RCC 7860 (cell line): ENCODE measurements at places on chromosomes 6 and 20.

- DNase-seq, result peak; percentile 72
Observed at GRCh38 chr6:27867051-27867944, 44.9 kb downstream of the OR2B2 start.

GRCh38 chr6:108851756-108852155 lies 3.5 kb downstream of the ARMC2 start:
- no peak for DNase-seq

DNA sequence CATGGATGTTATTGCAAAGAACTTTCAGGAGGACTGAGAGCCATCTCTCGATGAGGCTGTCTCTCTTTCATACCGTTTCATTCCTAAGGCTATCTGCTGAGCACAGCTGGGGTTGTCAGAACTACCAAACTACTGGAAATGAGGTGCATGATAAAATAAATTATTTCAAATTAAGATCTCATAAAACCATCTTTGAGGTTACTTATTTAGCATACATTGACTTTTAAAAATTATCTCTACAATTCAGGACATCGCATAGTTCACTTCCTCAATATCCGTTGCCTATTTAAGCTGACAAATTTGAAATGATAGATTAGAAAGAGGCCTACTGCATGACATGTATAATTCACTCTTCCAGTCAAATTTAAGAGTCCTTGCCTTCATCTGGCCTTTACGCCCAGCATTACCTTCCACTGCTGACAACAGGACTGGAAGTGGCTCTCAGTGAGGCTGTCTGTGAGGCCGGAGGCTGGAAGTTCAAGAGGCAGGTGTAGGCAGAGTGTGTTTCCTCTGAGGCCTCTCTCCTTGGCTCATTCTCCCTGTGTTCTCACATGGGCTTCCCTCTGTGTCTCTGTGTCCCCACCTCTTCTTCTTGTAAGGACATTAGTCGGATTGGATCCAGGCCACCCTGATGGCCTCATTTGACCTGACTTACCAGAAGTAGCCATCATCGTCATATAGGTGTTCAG lies 12.8 kb upstream of the DUSP22 start:
- no peak for DNase-seq

- no peak for DNase-seq
Observed at GRCh38 chr20:38298768-38299288, 5.1 kb upstream of the BPI start.

GRCh38 chr6:167787896-167788562 lies 38.7 kb upstream of the AFDN start:
- no peak for DNase-seq

GRCh38 chr20:53872561-53873229 lies 197.7 kb downstream of the BCAS1 start:
- peak; percentile 62 for DNase-seq

- no peak for DNase-seq
Observed at GRCh38 chr6:129842881-129843409, 18.2 kb downstream of the TMEM244 start.

GRCh38 chr20:47484303-47484702 lies 17.4 kb upstream of the NCOA3 start:
- DNase-seq, result no peak

GRCh38 chr6:41900861-41901260 lies 5.7 kb upstream of the USP49 start:
- no peak for DNase-seq

- DNase-seq, result no peak
Observed at GRCh38 chr20:62852196-62852595, 9.4 kb downstream of the TCFL5 start.

DNA sequence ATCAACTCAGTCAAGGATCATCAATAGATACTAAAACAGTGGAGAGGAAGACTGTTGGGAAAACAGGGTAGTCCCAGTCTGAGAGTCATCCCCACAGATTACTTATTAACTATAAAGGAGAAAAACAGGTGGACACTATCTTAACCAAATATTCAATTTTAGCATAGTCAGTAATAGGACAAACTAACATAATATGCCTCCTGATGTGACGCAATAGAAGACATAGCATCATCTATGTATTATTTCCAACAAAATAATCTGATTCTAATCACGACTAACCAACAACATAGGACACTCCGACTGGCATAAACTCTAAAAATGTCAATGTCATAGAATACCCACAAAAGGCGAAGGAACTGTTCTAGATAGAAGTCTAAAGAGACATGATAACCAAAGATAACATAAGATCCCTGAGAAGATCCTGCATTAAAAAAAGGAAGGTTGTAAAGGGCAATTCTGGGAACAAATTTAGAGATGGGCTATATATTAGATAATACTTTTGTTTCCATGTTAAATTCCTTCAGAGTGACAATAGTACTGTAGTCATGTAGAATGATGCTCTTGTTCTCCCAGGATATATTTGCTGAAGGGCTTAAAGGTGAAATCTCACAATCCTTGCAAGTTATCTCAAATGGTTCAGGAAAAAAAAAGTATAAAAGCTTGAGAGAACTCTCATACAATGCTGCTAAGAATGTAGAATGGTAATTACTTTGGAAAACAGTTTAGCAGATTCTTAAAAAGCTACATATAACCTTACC lies 28.9 kb downstream of the ILRUN start:
- no peak for DNase-seq

- DNase-seq, result no peak
Observed at GRCh38 chr6:104462811-104463599, 396.7 kb downstream of the HACE1 start.

DNA sequence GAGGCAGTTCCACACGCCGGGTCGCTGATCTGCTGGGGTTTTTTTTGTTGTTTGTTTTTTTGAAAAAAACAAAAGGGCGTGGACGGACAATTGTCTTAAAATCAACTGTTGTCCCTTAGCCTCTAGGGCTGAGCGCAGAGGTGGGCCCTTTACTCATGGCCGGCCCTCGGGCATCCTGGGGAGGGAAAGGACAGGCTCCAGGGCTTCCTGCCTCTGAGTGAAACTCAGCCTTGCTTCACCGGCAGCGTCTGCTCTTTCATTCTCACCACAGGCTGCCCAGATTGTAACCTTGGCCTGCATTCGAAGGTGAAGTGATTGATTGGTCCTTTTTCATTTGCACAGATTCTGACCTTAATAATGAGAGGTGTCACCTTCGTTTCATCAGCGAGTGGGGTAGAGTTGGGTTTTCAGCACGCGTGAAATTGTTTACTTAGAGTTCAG lies 797 bp downstream of the SMIM13 start:
- DNase-seq, result peak; percentile 18

- DNase-seq, result no peak
Observed at GRCh38 chr20:5551621-5552020, 198.6 kb upstream of the SHLD1 start.

- DNase-seq, result peak; percentile 60
Observed at GRCh38 chr6:164034602-164035140, 620.2 kb downstream of the QKI start.

- DNase-seq, result no peak
Observed at GRCh38 chr20:32112841-32113240, 3.3 kb downstream of the TM9SF4 start.

- DNase-seq, result no peak
Observed at GRCh38 chr6:136763716-136764516, 28.4 kb downstream of the MAP3K5 start.

GRCh38 chr6:135922746-135923145 lies 71.2 kb downstream of the PDE7B start:
- DNase-seq, result no peak
